ENCODE measurements at places on chromosomes 5 and 9. TPM values are rescaled to one million over a fixed set of nuclear protein-coding genes. Genes with fewer than 3 reads are reported as not detected.

The ACER2 gene
- 2.6 TPM for total RNA-seq

The FAM78A gene
- total RNA-seq, result 0.48 TPM

The PMPCA gene
- 74.4 TPM for total RNA-seq

The RNF180 gene
- 0.29 TPM for total RNA-seq

The SLC34A3 gene
- not detected for total RNA-seq

The FCN2 gene
- not detected for total RNA-seq

The CCDC192 gene
- not detected for total RNA-seq

The SPATA31C2 gene
- total RNA-seq, result not detected

The PTGES gene
- total RNA-seq, result 131 TPM

The FOXD1 gene
- total RNA-seq, result 25.4 TPM

The FRRS1L gene
- total RNA-seq, result 0.15 TPM

The FOXD4L5 gene
- total RNA-seq, result 0.11 TPM

The CXCL14 gene
- total RNA-seq, result not detected

The OR13C5 gene
- not detected for total RNA-seq

The PSIP1 gene
- 45.3 TPM for total RNA-seq

The CDX1 gene
- not detected for total RNA-seq

The CBY3 gene
- not detected for total RNA-seq

The SHISAL2B gene
- not detected for total RNA-seq

Data from A549 treated with ZK216348 at 1 μM for 4 hours (cell line).